ENCODE measurements at places on chromosomes 16 and 17.

DNA sequence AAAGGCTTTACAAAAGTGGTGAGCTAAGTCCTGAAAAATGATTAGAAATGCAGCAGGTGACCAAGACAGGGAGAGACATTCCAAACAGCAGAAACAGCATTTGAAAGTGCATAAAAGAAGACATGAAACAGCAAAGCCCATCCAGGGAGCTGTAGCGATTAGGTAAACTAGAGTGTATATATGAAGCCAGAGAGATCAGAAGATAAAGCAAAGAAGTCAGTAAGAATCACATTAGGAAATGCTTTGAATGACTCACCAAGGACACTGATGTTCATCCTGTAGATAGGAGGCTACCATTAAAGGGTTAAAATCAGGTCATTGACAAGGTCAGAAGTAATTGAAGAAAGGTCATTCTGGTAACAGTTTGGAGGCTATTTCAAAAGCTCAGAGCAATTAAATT, 27.6 kb upstream of the VAT1L start:
- no peak for DNase-seq

GRCh38 chr17:5330981-5331380, 48.9 kb downstream of the RABEP1 start:
- DNase-seq: no peak

DNA sequence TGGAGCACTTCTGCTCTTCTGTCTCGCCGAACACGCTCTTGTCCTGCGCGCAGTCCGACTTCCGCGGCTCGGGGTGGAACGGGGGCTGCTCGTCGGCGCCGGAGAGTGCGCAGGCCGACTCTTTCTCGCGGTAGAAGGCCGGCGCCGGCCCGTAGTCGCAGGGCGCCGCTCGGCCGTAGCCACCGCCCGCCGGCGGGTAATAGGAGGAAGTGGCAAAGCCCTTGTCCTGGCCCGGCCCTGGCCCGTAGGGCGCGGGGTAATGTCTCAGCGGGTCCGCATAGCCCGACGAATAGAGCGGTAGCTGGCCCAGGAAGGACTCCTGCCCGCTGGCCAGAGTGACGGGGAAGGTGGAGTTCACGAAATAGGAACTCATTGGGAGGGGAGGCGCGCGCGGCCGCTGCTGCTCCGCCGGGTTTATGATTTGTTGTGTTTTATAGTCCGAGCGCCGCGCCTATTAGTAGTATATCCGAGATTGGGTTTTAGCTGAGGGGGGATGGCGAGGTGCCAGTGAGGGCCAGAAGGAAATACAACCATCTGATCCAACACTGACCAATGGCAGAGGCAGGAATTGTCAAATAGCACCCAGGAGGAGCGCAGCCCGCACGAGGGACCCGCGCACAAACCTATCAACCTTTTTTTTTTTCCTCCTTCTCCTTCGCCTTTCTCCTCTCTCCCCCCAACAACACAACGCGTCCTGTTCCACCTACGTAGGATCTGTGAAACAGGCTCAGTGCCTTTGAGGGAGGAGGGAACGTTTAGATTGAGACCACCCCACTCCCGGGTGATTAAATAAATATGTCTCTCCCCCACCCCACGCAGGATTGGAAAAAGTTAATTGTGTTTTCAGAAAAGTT, 4.4 kb upstream of the HOXB5 start:
- peak; percentile 25 for DNase-seq

- DNase-seq: no peak
Measured at GRCh38 chr17:14494161-14494560, 193.3 kb downstream of the HS3ST3B1 start.

DNA sequence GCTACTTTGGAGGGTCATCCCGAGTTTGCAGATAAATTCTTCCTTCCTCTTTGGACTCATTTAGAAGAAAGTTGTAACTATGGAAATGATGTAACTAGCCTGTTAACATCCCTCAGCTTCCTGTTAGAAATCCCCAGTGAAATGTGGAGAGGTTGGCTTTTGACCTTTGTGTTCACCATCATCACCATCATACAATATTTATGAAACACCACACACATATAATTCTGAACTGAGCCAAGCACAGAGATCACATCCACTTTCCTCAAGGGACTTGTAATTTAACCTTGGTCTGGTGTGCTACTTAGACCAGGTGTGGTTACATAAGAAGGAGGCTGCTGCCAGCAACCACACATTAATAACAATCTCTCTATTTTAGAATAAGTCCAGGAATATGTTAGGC, 2.5 kb downstream of the CAPNS2 start:
- no peak for DNase-seq

GRCh38 chr17:36951084-36951789, 2.5 kb downstream of the AATF start:
- no peak for DNase-seq

- DNase-seq: peak; percentile 88
Measured at GRCh38 chr16:3819746-3820724, 60.5 kb downstream of the CREBBP start.

GRCh38 chr17:70307430-70308225, 138.3 kb downstream of the KCNJ2 start:
- DNase-seq: no peak

DNA sequence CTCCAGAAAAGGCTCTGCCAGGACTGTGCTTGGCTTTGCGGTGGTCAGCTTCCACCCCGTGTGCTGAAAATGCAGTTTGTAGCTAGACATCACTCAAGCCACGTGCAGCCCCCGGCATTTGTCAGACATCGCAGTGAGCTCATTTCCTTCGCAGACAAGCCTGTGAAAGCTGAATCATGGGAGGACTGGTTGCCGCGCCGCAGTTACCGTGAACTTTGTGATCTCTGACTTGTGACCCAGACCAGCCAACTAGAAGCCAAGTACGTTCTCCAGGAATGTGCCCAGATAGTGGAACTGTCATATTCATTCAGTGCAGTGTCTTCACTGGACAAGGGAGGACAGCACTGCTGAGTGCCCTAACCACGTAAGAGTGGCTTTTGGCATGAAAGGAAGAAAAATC, 58.1 kb downstream of the NDE1 start:
- DNase-seq: no peak

GRCh38 chr17:8032442-8032841, 6.4 kb upstream of the ALOX15B start:
- no peak for DNase-seq

DNA sequence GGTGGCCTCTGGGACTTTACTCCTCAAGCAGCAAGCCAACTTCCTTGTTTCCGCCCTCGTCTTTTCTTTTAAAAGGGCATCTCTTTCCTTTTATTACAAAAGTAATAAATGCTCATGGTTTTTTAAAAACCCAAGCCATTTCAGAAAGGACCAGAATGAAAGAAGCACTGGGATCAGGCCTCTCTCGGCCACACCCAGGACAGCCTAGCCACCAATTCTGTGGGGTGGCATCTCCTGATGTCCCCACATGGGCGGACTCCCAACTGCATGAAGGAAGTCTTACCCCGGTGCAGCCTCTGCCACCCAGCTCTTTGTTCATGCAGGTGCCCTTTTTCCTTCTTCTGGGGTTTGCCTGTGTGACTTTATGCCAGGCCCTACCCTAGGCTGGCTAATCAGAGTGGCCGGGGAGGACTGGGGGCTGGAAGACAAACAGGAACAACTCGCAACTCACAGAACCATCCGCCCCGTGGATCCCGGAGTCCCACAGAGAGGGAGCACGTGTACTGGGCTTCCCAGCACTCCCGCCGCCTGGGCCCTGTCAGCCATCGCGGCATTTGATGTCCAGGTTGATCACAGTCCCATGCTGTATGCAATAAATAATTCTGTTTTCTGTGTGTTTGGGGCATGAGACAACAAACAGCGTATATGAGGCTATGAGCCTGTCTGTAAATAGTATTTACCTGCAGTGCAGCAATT, 2.6 kb upstream of the RASD1 start:
- DNase-seq: no peak

- DNase-seq: no peak
Measured at GRCh38 chr17:43905400-43905984, 1.8 kb downstream of the MPP2 start.

GRCh38 chr16:71623597-71623996, 2.4 kb upstream of the MARVELD3 start:
- DNase-seq: no peak

GRCh38 chr16:89615596-89616090, 2.2 kb downstream of the DPEP1 start:
- no peak for DNase-seq

- DNase-seq: no peak
Measured at GRCh38 chr17:1995321-1995892, 29.7 kb downstream of the RTN4RL1 start.

GRCh38 chr16:51984395-51984794, 562.5 kb downstream of the TOX3 start:
- DNase-seq: no peak

DNA sequence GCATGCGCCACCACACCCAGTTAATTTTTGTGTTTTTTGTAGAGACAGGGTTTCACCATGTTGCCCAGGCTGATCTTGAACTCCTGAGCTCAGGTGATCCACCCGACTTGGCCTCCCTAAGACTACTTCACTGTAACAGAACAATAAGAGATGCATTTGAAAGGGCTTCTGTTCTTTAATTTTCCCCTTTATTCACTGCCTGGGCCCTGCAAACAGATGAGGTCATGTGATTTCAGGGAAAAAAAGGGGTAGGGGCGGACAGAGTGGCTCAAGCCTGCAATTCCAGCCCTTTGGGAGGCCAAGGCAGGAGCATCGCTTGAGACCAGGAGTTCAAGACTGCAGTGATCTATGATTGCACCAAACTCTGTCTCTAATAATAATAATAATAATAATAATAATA, 36.3 kb downstream of the TMEM114 start:
- DNase-seq: no peak

- DNase-seq: no peak
Measured at GRCh38 chr16:4937782-4938682, 1.1 kb upstream of the PPL start.

GRCh38 chr16:61820398-61820797, 215.8 kb downstream of the CDH8 start:
- DNase-seq: no peak

DNA sequence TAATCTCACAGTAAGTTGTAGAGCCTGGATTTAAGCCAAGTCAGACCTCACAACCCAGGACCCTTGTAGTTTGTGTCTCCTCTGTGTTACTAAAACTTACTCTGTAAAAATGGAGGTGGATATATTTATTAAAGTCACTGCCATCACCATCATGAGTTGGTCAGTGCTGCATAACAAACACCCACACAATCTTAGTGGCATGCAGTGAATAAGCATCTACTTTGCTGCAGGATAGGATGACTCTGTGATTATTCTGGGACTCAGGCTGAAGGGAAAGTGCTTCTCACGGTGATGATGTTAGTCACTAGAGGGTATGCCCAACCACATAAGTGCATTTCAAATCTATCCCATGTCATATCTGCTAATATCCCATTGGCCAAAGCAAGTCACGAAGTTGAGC, 398.7 kb downstream of the XYLT1 start:
- no peak for DNase-seq

Data from NCI-H748 treated with DMSO at 0.1 percent for 48 hours (cell line).